ENCODE measurements at places on chromosomes 1 and 21.

DNA sequence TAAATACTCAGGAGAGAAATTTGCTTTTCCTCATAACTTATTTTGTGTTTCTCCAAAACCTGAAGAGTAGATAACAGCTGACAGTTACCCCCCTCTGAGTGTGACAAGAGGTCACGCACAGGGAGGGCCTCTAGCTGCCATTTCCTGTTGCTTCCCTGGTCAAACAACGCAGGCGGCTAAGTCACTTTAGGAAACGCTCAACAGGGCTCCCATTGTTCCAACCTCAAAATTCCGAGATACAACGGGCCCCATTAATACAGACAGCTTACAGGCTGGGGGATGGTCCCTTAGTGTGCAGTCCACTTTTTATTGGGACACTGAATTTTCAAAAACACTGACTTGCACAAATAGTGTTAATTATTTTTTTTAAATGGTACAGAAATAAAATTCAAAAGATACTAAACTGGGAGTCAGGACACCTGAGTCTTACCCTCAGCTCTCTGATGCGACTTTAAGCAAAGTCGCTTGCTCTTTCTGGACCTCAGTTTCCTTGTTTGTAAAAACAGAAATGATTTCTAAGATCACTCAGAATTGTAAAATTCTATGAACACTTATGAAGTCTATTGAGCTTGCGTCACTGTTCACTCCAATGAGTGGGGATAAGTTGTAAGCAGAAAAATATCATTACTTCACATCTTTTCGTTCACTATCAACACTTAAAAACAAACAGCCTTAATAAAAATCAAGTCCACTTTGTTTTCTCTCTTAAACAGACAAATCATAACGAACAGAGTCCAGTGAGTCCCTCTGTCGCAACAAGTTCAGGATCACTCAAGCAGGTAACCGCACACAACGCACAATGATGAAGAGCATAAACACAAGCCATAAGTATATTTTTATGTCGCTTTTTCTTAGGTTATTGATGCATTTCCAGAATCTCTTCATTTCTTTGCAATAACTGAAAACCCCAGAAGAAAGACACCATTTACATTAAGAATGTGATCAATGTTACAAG, 13.5 kb downstream of the LZIC start:
- no peak for DNase-seq

DNA sequence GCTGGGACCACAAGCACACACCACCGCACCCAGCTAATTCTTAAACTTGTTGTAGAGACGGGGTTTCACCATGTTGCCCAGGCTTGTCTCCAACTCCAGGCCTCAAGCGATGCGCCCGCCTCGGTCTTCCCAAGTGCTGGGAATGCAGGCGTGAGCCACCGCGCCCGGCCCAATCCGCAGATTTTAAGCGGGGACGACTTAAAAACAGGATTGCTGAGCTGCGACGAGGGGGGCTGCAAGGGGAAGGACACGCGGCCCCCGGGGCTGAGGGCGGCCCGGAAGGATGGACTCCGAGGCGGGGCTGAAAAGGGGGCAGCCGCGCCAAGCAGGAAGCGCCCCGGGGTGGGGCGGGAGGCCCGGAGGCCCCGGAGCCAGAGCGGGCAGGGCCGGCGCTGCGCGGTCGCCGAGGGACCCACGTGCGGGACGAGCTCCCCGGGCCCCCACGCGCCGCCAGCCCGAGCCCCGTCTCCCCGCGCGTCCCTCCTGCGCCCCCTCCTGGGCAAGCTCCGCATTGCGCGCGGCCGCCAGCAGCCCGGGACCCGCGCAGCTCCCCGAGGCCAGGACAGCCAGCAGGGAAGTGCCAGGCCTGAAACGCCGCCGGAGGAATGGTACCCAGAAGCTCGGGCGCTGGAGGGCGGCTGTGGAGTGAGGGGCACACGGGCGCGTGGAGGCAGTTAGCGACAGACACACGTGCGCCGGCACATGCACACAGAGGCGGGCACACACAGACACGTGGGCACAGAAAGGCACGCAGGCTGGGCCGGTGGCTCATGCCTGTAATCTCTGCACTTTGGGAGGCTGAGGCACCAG, 5.5 kb upstream of the PRKCZ start:
- DNase-seq, result peak; percentile 72

GRCh38 chr1:22553104-22553880, 10.0 kb upstream of the EPHA8 start:
- DNase-seq, result no peak

GRCh38 chr1:204283711-204284651, 70.2 kb upstream of the GOLT1A start:
- no peak for DNase-seq

- DNase-seq, result no peak
Observed at GRCh38 chr1:212918824-212919223, 31.5 kb upstream of the VASH2 start.
